ENCODE measurements at places on chromosomes 3 and 15. TPM values are rescaled to one million over a fixed set of nuclear protein-coding genes. Genes with fewer than 3 reads are reported as not detected.

- no peak overlapping the region for H3K4me3 ChIP-seq
- DNase-seq, result no peak
- H3K4me1 ChIP-seq, result no peaks in the 10 kb centered on the region
- no peaks in the 10 kb centered on the region for H3K36me3 ChIP-seq
- no peak overlapping the region for H3K27ac ChIP-seq
Observed at GRCh38 chr3:168459226-168459784, 363.6 kb upstream of the GOLIM4 start.

NDN gene
- total RNA-seq, result 41.6 TPM

DNA sequence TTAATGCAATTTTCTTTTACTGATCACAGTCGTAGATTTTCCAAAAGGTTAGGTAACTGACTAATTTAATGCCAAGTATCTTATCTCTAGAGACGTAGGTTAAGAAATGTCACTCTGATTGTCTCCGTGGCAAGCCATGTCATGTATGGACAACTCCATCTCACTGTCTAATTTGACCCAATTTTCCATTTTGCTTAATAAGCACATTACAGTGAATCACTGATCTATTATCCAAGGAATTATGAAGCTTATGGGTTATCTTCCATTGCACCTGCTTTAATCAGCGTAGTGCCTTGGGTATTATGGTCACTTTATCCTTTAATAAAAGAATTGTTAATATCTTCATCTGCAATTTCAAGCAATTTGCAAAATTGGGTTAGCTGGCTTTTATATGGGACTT is 557.4 kb upstream of the ROBO2 start:
- no peaks in the 10 kb centered on the region for H3K36me3 ChIP-seq
- no peaks in the 10 kb centered on the region for H3K4me1 ChIP-seq
- no peak for DNase-seq
- no peak overlapping the region for H3K27ac ChIP-seq
- H3K27me3 ChIP-seq, result no peaks in the 10 kb centered on the region

GOLGA6L7 gene
- not detected for total RNA-seq

GRCh38 chr15:84992157-84992944 is 10.7 kb downstream of the PDE8A start:
- no peaks in the 10 kb centered on the region for H3K27me3 ChIP-seq
- H3K27ac ChIP-seq, result no peak overlapping the region
- no peaks in the 10 kb centered on the region for H3K36me3 ChIP-seq
- no peak overlapping the region for H3K4me3 ChIP-seq
- no peaks in the 10 kb centered on the region for H3K4me1 ChIP-seq

GRCh38 chr3:147945968-147946519 is 536.9 kb downstream of the ZIC1 start:
- no peak for DNase-seq
- H3K36me3 ChIP-seq, result no peaks in the 10 kb centered on the region
- H3K27me3 ChIP-seq, result no peaks in the 10 kb centered on the region
- H3K4me3 ChIP-seq, result peak overlapping the region; percentile 31

DNA sequence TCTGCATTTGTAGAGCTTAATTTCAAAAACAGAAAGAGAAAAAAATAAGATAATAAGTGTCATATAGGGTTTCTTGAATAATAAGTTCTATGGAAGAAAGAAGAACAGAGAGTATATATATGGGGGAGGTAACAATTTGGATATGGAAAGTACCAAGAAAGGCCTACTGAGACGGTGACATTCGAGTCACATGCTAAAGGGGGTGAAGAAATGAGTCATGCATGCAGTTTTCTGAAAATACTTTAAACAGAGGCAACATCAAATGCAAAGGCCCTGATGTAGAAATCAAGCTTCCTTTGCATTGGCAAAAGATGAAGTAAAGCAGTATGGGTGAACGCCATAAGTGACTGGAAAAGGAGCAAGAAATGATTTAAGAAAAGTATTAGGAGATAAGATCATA is 371.6 kb upstream of the ZNF385D start:
- no peak overlapping the region for H3K4me3 ChIP-seq
- no peaks in the 10 kb centered on the region for H3K4me1 ChIP-seq
- H3K27ac ChIP-seq, result no peak overlapping the region
- no peaks in the 10 kb centered on the region for H3K36me3 ChIP-seq

ETV5 gene
- 19.0 TPM for total RNA-seq

DNA sequence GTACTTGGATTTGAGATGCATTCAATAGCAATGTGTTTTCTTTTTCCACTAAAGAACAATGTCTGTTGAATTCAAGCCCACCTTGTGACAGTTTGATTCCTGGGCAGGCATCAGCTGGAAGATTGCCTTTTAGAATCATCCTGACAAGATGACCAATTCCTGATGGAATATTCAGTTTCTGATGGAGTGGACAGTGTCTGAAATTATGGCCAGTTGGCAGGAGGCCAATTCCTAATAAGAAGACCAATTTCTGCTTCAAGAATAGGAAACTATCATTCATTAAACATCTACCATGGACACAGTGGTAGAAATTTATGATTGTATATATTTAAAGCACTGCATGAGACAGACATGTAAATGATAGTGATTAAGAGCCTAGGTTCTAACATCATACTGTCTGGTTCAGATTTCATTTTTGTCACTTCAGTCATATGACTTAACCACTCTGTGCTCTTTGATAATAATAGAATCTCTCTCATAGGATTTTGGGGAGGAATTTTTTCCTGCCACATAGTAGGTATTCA is 133.6 kb downstream of the CLSTN2 start:
- H3K4me3 ChIP-seq, result no peak overlapping the region
- H3K27me3 ChIP-seq, result no peaks in the 10 kb centered on the region
- DNase-seq, result no peak
